ENCODE measurements at places on chromosomes 13 and 19.
A peak's percentile ranks its signal among the peaks of the same experiment; 100 is the strongest.

GRCh38 chr13:76440568-76440967 lies 445.6 kb downstream of the KCTD12 start:
- no peak for DNase-seq

- no peak for DNase-seq
Measured at GRCh38 chr13:33787051-33787591, 30.8 kb upstream of the RFC3 start.

- DNase-seq = no peak
Measured at GRCh38 chr13:69706807-69707206, 400.8 kb upstream of the ATXN8OS start.

DNA sequence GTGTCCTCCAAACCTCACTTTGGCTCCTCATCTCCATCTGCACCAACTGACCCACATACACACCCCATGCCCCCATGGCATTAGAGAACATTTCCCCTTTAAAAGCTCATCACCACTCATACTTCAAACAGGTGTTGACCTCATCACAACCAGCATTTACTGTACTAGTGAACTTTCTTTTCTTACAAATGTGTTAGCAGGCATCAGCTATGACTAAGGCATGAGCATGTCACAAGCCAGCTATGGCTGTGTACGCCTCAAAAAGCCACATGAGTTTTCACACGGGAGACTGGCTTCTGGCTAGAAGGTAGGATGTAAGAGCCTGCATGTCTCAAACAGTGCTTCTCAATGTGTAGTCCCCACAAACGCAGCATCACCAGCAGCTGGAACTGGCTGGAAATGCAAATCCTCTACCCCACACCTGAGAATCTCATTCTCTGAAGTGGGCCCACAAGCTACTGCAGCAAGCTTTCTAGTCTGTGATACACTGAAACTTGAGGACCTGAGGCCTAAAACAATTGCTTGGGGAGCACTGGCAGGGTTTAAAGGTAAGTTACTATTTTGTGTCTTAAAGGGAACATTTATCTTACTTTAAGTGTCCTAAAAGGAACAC lies 66.8 kb downstream of the TUBGCP3 start:
- no peak for DNase-seq

DNA sequence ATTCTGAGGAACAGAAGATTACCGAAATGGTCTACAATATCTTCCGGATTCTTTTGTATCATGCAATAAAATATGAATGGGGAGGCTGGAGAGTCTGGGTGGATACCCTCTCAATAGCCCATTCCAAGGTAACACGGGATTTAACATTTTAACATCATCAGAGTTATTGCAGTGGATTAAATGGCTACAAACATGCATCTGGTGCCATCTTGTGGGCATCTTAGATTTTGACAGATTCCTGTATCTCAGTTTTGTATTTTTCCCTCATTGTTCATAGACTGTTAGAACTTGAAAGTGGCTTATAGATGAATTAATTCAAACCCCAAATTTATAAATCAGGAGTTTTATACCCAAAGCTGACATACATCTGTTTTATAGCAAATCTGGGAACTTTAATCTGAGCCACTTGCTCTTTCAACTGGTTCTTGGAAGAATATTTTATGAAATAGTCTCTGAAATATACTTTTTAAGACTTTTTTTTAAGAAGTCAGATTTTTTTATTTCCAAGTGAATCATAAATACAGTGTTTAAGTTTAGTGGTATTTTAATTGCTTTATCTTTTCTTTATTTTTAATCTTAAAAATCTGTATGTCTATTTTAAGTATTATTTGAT lies 215.2 kb downstream of the NBEA start:
- DNase-seq = no peak

- DNase-seq = no peak
Measured at GRCh38 chr13:105319875-105320274, 1215.6 kb downstream of the EFNB2 start.

- DNase-seq = peak; percentile 60
Measured at GRCh38 chr13:25574437-25575411, 202.9 kb downstream of the ATP8A2 start.

DNA sequence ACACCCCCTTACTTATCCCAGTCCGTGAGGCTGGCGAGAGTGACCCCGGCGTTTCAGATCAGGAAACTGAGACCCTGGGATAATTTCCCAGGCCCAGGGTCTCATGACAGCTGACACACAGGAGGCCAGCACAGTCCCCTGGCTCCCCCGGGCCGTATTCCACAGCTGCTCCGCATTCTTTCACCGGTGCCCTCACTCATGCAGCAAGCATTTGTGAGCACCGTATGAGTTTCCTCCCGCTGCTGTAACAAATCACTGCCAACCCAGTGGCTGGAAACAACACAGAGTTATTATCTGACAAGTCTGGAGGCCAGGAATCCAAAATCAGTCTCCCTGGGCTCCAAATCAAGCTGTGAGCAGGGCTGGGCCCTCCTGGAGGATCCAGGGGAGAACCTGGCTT lies 21.3 kb downstream of the GADD45B start:
- no peak for DNase-seq
